Thoracic aorta (tissue), 2 donors: ENCODE measurements at places on chromosomes 4 and X. TPM values are rescaled to one million over a fixed set of nuclear protein-coding genes. Genes with fewer than 3 reads are reported as not detected.

GRCh38 chrX:72714478-72714916 lies 391 bp upstream of the PHKA1 start:
- DNase-seq = peak; percentile 38
- no peaks in the 10 kb centered on the region for H3K27me3 ChIP-seq
- H3K4me3 ChIP-seq = peak overlapping the region; percentile 76
- no peaks in the 10 kb centered on the region for H3K36me3 ChIP-seq
- H3K27ac ChIP-seq = peak overlapping the region; percentile 86

DNA sequence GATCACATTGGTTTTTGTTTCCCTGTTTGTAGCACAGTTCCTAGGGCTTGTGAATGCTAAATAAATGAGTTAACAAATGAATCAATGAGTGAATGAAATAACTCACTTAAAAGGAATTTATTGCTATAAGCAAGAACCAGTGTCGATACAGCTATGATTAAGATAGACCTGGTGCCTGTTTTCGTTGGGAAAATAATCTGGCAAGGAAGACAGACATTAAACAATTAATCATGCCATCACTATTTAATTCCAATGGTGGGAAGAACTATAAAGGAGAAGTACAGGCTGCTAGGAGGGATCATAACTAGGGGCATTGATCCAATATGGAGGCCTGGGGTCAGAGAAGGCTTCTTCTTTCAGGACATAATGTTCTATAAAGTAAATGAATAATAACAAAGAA lies 4.5 kb upstream of the CBR4 start:
- no peak overlapping the region for H3K4me3 ChIP-seq
- peaks cover 27% of the 10 kb centered on the region for H3K4me1 ChIP-seq
- H3K36me3 ChIP-seq = no peaks in the 10 kb centered on the region
- peak overlapping the region; percentile 69 for H3K27ac ChIP-seq
- DNase-seq = no peak

Gene FRMD7
- total RNA-seq = 0.27 TPM

DNA sequence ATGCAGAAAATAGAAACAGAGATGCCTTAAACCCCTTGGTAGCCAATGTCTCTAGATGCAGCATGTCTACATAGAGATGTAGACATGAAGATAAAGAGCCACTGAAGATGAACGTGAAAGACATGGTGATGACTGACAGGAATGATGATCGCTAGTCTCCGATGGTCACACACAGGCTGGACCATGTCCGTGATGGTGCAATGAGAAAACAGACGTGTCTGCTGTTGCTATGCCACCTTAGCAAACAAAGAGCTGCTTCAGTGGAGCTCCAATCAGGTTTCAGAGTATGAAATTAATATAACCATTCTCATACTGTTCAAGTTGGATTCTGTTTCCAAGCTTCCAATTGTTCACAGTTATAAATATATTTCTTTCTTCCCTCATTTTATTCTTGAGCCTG lies 256.5 kb downstream of the CAMK2D start:
- H3K4me3 ChIP-seq = no peak overlapping the region
- H3K27me3 ChIP-seq = no peaks in the 10 kb centered on the region
- no peaks in the 10 kb centered on the region for H3K36me3 ChIP-seq
- no peak for DNase-seq
- H3K4me1 ChIP-seq = no peaks in the 10 kb centered on the region
- H3K27ac ChIP-seq = no peak overlapping the region
